ENCODE measurements at places on chromosomes 7 and 10. TPM values are rescaled to one million over a fixed set of nuclear protein-coding genes. Genes with fewer than 3 reads are reported as not detected.

SLC26A4 gene
- 2.1 TPM for total RNA-seq

DNA sequence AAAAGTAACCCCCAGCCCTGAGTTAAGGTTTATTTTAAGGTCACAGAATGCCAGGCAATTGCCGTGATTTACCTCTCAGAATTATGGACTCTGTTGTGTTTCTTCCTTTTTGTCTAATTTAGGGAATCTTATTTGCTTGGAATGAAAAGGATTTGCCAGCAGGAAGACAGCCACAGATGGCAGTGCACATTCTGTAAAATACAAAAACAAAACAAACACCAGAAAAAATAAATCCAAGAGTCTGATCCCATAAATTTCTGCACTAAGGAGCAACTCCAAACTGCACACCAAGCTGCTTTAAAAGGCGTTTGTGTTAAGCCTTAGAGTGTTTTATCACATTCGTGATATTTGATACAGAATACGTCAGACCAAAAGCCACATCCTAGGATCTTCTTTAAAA, 199.0 kb upstream of the C7orf33 start:
- H3K4me3 ChIP-seq: no peak overlapping the region
- H3K4me1 ChIP-seq: no peaks in the 10 kb centered on the region
- no peak for DNase-seq
- H3K36me3 ChIP-seq: no peaks in the 10 kb centered on the region

- peak overlapping the region; percentile 97 for H3K4me3 ChIP-seq
- H3K27me3 ChIP-seq: no peaks in the 10 kb centered on the region
- H3K4me1 ChIP-seq: peaks cover 61% of the 10 kb centered on the region
- H3K27ac ChIP-seq: peak overlapping the region; percentile 97
Observed at GRCh38 chr10:46028584-46029460, 1.6 kb downstream of the NCOA4 start.

HMX3 gene
- not detected for total RNA-seq

GRCh38 chr10:44384601-44385025, 284 bp downstream of the CXCL12 start:
- peak; percentile 19 for DNase-seq
- no peaks in the 10 kb centered on the region for H3K36me3 ChIP-seq
- H3K27me3 ChIP-seq: peaks cover 32% of the 10 kb centered on the region

GRCh38 chr10:61175316-61175715, 231.3 kb upstream of the RHOBTB1 start:
- no peak overlapping the region for H3K4me3 ChIP-seq
- H3K4me1 ChIP-seq: no peaks in the 10 kb centered on the region
- DNase-seq: no peak
- H3K27me3 ChIP-seq: peaks cover 4% of the 10 kb centered on the region

GRCh38 chr10:49076319-49076718, 39.0 kb downstream of the VSTM4 start:
- H3K27me3 ChIP-seq: peaks cover 6% of the 10 kb centered on the region
- H3K4me1 ChIP-seq: peaks cover 23% of the 10 kb centered on the region
- H3K27ac ChIP-seq: peak overlapping the region; percentile 67
- H3K4me3 ChIP-seq: no peak overlapping the region

DNA sequence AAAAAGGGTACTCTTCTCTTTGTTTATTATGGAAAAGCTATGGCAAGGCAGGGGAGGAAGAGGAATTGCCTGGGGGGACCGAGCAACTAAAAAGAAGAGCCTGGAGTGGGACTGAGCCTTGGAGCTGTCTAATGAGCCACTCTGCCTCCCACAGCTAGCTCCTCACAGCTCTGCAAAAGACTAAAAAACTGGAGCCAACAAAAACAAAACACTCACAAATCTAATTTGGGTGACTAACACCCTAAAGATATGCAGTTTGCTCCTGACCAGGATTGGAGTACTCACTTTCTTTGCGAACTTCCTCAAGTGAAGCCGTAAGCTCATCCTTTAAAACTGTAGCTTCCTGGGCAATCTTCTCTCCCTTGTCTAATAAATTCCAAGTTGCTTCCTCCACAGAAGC, 89.4 kb downstream of the CTNNA3 start:
- no peak overlapping the region for H3K4me3 ChIP-seq
- H3K27ac ChIP-seq: no peak overlapping the region
- no peak for DNase-seq
- H3K27me3 ChIP-seq: peaks cover 3% of the 10 kb centered on the region

GRCh38 chr7:5218564-5219360, 28.7 kb downstream of the WIPI2 start:
- H3K27ac ChIP-seq: no peak overlapping the region
- no peak overlapping the region for H3K4me3 ChIP-seq
- H3K36me3 ChIP-seq: peaks cover 44% of the 10 kb centered on the region
- no peaks in the 10 kb centered on the region for H3K4me1 ChIP-seq

- no peak for DNase-seq
- H3K27ac ChIP-seq: no peak overlapping the region
- no peak overlapping the region for H3K4me3 ChIP-seq
- no peaks in the 10 kb centered on the region for H3K27me3 ChIP-seq
Observed at GRCh38 chr10:119782981-119783664, 57.3 kb downstream of the INPP5F start.

TMEM130 gene
- 0.23 TPM for total RNA-seq

PALD1 gene
- 6.7 TPM for total RNA-seq

COL26A1 gene
- not detected for total RNA-seq

GRCh38 chr10:22913474-22914092, 14.3 kb upstream of the ARMC3 start:
- H3K4me3 ChIP-seq: no peak overlapping the region
- peaks cover 6% of the 10 kb centered on the region for H3K4me1 ChIP-seq
- DNase-seq: no peak
- no peak overlapping the region for H3K27ac ChIP-seq
- H3K27me3 ChIP-seq: no peaks in the 10 kb centered on the region

DNA sequence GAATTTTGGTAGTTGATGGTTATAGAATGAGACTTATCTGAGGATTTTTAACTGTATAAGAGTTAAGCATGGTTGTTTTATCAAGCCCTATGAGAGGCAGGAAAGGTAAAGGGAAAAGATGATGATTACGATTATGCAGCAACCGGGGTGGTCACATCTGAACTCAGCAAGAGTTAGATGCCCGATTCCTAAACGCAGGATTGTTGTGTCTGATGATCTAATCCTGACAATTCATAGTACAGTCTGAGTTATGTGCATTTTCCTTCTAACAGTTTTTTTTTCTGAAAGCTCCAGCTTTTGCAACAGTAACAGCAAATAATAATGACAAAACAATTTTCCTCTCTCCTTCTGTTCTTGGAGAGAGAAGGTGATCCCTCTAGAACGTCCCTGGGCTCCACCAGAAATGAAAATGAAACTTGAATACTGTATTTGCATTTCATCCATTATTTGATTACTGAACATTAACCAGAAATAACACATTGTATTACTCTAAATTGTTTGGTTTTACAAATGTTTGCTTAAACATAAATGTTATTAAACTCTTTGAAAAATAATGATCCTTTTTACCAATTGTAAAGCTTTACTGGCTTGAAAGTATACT, 176.5 kb upstream of the CCDC6 start:
- H3K27me3 ChIP-seq: no peaks in the 10 kb centered on the region
- H3K4me3 ChIP-seq: no peak overlapping the region
- H3K27ac ChIP-seq: no peak overlapping the region
- H3K36me3 ChIP-seq: peaks cover 22% of the 10 kb centered on the region
- no peak for DNase-seq
- H3K4me1 ChIP-seq: no peaks in the 10 kb centered on the region

DNA sequence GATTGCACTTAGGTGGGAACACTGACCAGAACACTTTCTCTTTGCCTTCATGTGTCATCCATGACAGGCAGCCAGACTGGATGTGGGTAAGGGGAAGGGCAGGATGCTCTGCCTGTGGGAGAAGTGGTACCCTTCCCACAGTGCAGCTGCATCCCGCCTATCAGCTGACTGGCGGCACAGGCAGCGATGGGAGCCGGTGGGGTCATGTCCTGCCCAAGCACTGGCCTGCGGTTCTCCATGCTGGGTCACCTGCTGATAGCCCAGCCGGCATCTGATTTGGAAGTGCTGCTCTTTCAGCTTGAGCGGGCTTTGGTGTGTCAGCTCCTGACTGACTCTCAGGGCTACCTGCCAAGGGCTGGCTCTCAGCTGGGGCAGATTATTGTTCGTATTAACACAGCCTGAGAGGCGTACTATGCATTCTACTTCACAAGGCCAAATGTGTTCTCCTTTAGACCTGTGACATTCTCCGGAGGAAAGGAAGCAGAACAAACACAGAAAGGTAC, 105.2 kb upstream of the PDLIM1 start:
- H3K4me3 ChIP-seq: no peak overlapping the region
- no peak for DNase-seq
- peaks cover 8% of the 10 kb centered on the region for H3K4me1 ChIP-seq
- peaks cover 3% of the 10 kb centered on the region for H3K27me3 ChIP-seq

DNA sequence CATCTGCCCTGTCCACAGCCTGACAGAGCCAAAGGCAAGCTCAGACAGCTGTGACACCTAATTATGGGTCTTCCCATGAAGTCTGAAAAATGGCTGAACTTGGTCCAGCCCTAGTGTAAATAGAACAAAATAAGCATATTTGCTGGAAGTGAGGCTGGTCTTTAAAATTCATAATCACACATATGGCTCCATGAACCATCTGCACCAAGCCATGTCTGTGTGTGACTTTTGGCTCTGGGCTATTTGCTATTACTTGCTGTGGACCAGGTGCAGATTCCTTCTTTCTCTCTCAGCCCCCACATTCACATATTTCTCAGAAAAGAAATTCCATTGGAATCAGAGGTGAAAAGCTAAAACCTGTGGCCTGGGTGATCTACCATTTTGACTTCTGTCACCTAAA, 175.9 kb downstream of the PDE1C start:
- H3K4me1 ChIP-seq: no peaks in the 10 kb centered on the region
- DNase-seq: no peak
- H3K36me3 ChIP-seq: no peaks in the 10 kb centered on the region
- H3K4me3 ChIP-seq: no peak overlapping the region
- H3K27ac ChIP-seq: no peak overlapping the region
- no peaks in the 10 kb centered on the region for H3K27me3 ChIP-seq

FOXP2 gene
- total RNA-seq: not detected

- no peak for DNase-seq
- no peak overlapping the region for H3K4me3 ChIP-seq
- peaks cover 5% of the 10 kb centered on the region for H3K4me1 ChIP-seq
- no peaks in the 10 kb centered on the region for H3K36me3 ChIP-seq
- H3K27me3 ChIP-seq: peaks cover 33% of the 10 kb centered on the region
- no peak overlapping the region for H3K27ac ChIP-seq
Observed at GRCh38 chr7:73669288-73669701, 1.7 kb downstream of the VPS37D start.

DNA sequence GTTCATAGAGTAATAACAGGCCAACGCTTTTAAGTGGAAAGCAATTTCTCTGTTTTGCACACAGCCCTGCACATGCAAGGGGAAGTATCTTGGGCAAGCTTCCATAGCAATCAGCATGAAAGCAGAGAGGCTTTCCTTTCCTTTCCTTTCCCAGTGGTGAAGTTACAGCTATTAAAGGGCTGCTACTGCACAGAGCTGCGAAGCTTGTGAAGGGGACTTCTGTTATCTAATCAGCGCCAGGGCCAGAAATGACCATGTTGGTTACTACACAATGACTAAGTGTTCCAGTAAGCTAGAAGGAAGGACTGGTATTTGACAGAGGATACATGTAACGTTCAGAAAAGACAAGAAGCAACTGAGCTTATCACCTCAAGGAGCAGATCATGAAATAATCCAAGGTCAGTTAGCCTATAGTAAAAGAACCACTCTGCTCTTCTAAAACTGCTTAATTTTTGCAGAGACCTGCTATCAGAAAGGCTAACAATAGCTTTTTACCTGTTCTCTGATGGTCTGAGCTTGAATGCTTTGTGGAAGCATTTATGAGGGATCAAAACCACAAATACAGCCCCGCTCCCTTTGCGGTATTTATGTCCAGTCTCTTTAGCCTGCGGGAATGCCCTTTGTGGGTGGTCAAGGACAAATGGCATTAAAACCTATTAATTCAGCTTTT, 45.9 kb downstream of the SGMS1 start:
- DNase-seq: peak; percentile 20
- no peak overlapping the region for H3K27ac ChIP-seq
- H3K4me1 ChIP-seq: peaks cover 82% of the 10 kb centered on the region

DNA sequence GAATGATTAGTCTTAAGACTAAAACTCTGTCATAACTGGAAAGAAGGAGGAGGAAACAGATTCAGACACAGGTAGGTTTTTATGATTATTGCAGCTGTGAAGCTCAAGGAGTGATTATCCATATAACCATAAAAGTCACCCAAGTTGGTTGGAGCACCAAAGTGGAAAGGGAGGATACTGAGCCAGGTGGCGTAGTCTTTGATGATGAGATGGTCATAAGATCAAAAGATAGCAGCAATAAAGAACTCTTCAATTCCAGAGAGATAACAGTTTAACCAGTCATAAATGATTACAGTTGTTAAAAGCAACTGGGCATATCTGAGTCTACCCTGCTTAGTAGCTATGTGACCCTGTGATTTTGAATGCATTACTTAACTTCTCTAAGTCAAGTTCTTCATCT, 8.4 kb downstream of the ABCB1 start:
- DNase-seq: no peak
- no peaks in the 10 kb centered on the region for H3K4me1 ChIP-seq
- no peaks in the 10 kb centered on the region for H3K27me3 ChIP-seq
- H3K4me3 ChIP-seq: no peak overlapping the region
- H3K27ac ChIP-seq: no peak overlapping the region

DNA sequence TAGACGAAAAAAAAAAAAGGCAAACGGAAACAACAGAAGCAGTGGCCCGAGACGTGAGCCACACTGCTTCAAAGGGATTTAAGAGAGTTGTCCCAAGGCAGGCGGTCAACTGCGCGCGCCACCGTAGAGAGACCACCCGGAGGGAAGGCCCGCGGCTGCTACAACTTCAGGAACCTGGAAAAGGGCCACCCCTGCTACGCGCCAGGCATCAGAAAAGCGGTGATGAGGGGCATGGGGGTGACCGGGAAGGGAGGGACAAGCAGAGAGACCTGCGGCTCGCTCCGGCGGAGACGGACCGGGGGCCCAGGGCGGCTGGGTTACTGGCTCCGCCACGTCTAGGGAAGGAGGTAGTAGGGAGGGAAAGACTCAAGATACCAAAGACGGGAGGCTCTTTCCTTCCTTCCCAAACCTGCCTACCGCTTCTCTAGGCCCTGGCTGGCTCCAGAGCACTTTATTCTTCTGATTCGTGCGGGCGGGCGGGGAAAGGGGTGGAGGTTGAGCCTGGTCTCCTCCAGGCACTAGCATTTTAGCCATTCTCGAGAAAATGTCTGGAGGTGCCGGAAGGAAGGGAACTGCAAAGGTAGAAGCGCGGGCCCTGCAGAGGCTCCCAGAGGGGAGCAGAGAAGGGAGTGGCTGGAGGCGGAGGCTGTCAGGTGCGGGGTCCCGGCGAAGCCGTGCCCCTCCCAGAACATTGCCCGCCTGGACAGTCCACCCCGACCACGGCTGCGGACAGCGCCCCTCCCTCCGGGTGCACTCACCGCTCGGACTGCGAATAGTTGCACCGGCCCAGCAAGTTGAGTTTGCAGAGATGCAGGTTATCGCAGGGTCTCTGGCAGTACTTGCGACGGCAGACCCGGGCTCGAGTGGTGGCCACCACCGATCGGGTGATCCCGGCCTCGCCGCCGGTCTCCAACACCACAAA, 993 bp downstream of the ZC3HAV1 start:
- DNase-seq: peak; percentile 54
- H3K4me3 ChIP-seq: peak overlapping the region; percentile 99
- H3K36me3 ChIP-seq: peaks cover 46% of the 10 kb centered on the region
- peaks cover 32% of the 10 kb centered on the region for H3K4me1 ChIP-seq

- no peaks in the 10 kb centered on the region for H3K27me3 ChIP-seq
- H3K4me3 ChIP-seq: no peak overlapping the region
- no peaks in the 10 kb centered on the region for H3K4me1 ChIP-seq
- no peak overlapping the region for H3K27ac ChIP-seq
Observed at GRCh38 chr7:108109221-108109908, 20.8 kb downstream of the LAMB4 start.

- H3K36me3 ChIP-seq: no peaks in the 10 kb centered on the region
- no peaks in the 10 kb centered on the region for H3K27me3 ChIP-seq
- no peak overlapping the region for H3K27ac ChIP-seq
Observed at GRCh38 chr10:104076743-104077160, 8.9 kb downstream of the COL17A1 start.

IRF5 gene
- total RNA-seq: 8.5 TPM
